ENCODE measurements at places on chromosomes 5 and 9.
A peak's percentile ranks its signal among the peaks of the same experiment; 100 is the strongest.

- no peak for DNase-seq
Observed at GRCh38 chr5:1139331-1140170, 27.7 kb upstream of the SLC12A7 start.

GRCh38 chr5:493119-493701 is 31.0 kb downstream of the SLC9A3 start:
- DNase-seq = no peak

- no peak for DNase-seq
Observed at GRCh38 chr5:115452536-115453235, 91.9 kb downstream of the FEM1C start.

GRCh38 chr5:16707168-16707868 is 90.5 kb upstream of the RETREG1 start:
- DNase-seq = no peak

- no peak for DNase-seq
Observed at GRCh38 chr5:52476346-52476745, 311.4 kb upstream of the ITGA1 start.

GRCh38 chr5:98942847-98943246 is 14.0 kb upstream of the CHD1 start:
- DNase-seq = no peak

DNA sequence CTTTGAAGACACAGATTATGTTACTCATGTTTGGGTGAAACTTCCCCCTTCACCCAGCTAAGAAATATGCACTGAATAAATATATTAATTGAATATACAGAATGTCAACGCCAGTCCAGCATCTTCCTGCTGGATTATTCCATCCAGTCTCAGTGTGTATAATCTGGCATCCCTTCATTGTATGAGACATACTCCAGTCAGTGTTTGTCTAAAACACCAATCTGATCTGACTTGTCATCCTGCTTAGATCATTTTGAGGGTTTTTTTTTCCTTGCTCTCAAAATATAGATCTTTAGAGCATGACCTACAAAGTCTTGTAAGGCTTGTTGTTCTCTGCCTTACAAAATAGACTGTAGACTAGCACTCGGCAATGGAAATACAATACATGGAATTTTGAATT is 195.1 kb downstream of the SMARCA2 start:
- DNase-seq = no peak

- DNase-seq = no peak
Observed at GRCh38 chr5:174827558-174827957, 103.2 kb downstream of the MSX2 start.

GRCh38 chr5:132461569-132462070 is 29.0 kb downstream of the IRF1 start:
- no peak for DNase-seq

DNA sequence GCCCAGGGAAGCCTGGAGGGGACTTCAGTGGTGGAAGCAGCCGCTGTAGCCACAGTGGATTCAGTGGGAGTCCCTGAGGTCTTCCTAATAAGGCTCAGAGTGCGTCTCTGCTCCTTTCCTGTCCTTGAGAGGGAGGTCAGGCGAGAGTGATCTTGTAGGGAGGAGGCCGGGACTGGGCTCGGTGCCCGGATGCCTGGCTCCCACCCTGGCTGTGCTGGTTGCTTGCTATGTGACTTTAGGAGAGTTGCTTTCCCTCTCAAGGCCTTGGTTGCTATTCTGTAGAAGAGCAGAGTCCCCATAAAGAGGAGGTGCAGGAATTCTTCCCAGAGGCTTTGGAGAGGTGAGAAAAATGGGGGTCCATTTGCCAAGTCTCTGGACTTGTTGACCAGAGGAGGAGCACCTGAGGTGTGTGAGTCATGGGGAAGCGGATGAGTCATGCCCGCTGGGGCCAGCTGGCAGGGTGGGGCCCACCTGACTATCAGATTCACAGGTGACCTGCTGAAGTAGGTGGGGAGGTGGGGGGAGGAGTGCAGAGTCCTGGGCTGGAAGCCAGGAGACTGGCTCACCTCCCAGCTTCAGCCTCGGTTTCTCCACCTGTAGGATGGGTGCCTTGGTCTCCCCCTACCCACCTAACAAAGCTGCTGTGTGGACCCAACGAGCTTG is 13.8 kb downstream of the GSN start:
- DNase-seq = no peak

DNA sequence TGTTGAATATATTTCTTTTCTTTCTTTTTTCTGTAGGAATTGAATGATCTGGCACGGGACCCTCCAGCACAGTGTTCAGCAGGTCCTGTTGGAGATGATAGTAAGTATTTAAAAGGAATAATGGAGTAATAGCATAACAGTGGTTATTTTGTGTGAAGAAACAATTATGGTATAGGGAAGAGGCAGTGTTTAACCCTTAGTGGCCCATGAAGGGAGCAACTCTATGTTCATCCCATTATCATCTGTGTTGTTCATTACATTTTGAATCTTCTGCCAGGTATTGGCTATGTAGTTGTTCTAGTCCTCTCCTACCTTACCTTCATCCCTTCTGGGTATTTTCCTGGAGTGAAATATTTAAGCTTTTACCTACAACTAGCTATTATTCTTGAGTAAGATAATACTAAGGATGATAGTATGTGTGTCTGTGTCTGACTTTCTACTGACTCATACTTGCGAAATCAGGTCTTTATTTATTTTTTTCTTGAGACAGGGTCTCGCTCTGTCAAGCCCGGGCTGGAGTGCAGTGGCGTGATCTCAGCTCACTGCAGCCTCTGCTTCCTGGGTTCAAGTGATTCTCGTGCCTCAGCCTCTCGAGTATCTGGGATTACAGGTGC is 39.3 kb downstream of the UBE2D2 start:
- no peak for DNase-seq

DNA sequence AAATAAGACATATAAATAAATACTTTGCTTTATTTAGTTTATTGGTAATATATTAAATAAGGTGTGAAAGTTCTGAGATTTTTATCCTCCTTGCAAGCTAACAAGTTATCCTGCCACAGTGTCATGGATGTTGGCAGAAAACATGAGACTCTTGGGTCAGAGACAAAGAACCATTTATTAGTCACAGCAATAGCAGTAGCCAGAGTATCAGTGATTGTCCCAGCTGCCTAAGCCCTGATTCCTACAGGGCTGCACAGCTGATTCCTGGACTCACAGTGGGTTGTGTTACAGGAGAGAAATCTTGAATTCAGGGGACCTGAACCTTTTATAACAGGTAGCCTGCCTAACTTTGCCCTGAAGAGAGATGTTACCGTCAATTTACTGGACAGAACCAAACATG is 304.5 kb upstream of the ZNF608 start:
- DNase-seq = no peak

GRCh38 chr5:172797771-172798191 is 26.8 kb upstream of the DUSP1 start:
- DNase-seq = no peak

- DNase-seq = no peak
Observed at GRCh38 chr9:104575456-104575855, 6.5 kb downstream of the OR13C8 start.

- DNase-seq = no peak
Observed at GRCh38 chr5:994821-995220, 13.8 kb upstream of the NKD2 start.

- DNase-seq = no peak
Observed at GRCh38 chr5:16918156-16918555, 17.9 kb downstream of the MYO10 start.

GRCh38 chr5:133155326-133155969 is 103.6 kb downstream of the HSPA4 start:
- DNase-seq = no peak

DNA sequence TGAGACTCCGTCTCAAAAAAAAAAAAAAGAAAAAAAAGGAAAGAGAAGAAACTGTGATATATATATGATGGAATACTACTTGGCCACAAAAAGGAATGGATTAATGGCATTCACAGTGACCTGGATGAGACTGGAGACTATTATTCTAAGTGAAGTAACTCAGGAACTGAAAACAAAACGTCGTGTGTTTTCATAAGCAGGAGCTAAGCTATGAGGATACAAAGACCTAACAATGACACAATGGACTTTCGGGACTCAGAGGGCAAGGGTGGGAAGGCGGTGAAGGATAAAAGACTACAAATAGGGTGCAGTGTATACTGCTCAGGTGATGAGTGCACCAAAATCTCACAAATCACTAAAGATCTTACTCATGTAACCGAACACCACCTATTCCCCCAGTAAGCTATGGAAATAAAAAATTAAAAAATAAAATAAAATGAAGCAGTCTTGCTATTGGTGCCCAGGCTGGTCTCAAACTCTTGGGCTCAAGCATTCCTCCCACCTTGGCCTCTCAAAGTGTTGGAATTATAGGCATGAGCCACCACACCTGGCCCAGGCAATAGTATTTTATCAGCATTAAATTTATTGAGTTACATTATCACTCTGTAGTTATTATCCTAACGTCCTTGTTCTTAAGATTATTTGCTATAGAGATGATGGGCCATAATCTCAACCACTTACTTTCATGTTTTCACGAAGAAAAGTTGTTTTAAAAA is 71.5 kb upstream of the GPBP1 start:
- no peak for DNase-seq

GRCh38 chr5:115381911-115382662 is 85.6 kb upstream of the CCDC112 start:
- no peak for DNase-seq

DNA sequence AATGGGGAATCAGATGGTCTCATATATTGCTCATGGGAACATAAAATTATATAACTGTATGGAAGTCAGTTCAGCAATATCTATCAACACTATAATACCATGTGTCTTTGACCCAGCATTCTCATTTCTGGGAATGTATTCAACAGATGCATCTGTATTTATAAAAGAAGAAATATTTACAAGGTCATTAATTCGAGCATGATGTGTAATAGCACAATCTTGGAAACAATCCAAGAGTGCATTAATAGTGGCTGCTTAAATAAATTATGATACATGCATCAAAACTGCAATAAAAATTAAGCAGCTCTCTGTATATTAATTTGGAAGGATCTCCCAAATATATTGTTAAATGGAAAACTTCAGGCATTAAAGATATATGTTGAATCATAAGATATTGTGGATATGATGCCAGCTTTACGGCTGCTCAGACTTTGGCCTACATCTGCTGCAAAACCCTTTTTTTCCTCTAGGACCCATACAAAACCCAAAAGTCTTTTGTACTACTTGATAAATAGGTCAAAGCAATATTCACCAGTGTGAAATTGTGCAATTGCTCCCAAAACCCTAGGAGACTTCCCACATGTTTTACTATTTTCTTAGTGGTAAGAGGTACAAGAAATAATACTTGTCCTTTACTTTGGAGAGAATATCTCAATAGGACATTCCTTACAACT is 45.3 kb upstream of the ISOC1 start:
- no peak for DNase-seq

- DNase-seq = peak; percentile 81
Observed at GRCh38 chr9:34612788-34613390, 992 bp upstream of the RPP25L start.

DNA sequence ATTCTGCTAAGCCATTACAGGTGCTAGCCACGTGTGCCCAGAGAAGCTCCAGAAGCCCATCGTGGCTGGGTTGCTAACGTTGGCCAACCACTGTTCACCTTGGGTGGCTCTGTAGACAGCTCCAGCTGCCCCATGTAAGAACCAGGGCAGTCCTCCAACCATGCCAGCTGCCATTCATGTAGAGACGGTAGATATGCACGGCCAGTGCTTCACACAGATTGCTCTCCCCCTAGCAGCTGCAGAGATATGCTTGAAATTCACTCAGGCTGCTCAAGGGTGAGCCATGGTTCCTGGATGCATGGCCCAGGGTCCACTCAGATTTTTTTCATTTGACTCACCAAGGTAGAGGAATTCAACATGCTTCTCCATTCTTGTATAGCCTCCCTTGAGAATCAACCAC is 31.0 kb downstream of the GADD45G start:
- DNase-seq = no peak

GRCh38 chr5:145467446-145467845 is 367.7 kb downstream of the PRELID2 start:
- no peak for DNase-seq

- DNase-seq = no peak
Observed at GRCh38 chr9:98786750-98787510, 9.4 kb downstream of the ANKS6 start.

- no peak for DNase-seq
Observed at GRCh38 chr9:19701991-19702390, 86.8 kb downstream of the SLC24A2 start.

DNA sequence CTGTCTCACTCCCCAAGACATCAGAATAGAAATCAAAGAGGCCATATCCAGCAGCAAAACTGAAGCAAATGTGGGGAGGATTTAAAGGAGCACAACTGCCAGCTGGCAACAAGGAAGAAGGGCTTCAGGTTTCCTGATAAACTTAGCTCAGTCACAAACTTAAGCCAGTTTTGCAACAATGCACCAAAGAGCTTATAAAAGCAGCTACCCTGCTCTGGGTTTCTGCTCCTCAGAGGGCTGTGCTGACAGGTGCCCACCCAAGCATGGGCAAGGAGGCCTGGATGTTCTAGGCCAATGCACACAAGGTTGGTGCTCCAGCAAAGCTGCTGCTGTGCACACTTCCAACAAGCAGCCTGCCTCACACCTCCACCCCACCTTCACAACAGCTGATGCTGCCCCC is 132.9 kb downstream of the SIL1 start:
- DNase-seq = no peak

GRCh38 chr5:176647843-176648473 is 674 bp downstream of the TSPAN17 start:
- DNase-seq = no peak

GRCh38 chr5:139738193-139739149 is 57.1 kb upstream of the PSD2 start:
- DNase-seq = no peak

DNA sequence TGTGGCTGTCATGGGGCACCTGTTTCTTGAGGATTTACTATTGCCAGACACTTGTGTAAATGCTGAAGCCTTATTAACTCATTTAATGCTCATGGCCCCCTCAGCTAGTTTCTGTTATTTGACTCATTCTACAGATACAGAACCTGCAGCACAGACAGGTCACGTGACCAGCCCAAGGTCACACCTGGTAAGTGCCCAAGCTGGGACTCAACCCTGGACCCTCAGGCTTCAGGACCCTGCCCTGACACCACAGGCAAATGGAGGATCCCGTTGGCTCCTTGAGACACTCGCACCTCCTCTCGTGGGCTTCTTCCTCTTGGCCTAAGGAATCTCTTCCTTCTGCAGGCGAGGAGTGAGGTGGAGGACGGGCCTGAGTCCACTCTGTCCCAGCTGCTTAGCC is 10.6 kb upstream of the NEURL1B start:
- no peak for DNase-seq

- no peak for DNase-seq
Observed at GRCh38 chr9:134314950-134315715, 11.1 kb upstream of the RXRA start.

DNA sequence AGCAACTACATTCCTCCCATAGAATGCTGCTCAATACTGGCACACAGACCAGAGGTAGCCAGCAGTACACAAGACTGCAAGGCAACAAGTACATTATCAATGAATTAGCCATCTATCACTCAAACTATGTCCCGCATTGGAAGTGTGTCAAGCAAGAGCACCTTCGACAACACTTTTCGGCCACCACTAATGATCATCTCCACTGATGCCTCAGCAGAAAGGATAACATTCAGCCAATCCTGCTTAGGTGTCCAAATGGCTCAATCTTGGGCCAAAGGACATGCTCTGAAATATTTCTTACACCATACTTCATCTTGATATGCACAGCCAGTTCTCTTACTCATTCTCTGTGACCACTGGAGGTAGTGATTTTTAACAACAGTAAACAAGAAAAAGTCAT is 25.0 kb downstream of the SKP1 start:
- no peak for DNase-seq

Data from neural crest cell (in vitro differentiated cells).